ENCODE measurements at places on chromosomes 4 and X.

DNA sequence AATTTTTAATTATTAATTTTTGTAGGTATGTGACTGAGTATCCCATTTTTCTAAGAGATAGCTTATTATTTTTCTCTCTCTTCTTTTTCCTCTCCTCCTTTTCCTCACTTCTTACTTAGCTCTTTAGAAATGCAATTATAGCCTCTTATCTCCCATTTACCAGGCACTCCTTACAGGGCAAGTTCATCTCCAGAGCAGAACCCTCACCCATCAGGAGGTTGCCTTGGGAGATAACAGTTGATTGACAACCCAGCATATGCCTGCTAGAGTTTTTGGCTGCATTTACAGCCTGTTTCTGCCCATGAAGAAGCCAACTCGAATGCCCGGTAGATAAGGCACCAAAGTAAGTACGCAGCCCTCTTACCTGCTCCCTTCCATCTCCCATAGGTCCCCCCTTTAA, 572.9 kb upstream of the ZFP42 start:
- H3K4me1 ChIP-seq: no peaks in the 10 kb centered on the region
- no peak for DNase-seq
- H3K27ac ChIP-seq: no peak overlapping the region
- no peak overlapping the region for H3K4me3 ChIP-seq

DNA sequence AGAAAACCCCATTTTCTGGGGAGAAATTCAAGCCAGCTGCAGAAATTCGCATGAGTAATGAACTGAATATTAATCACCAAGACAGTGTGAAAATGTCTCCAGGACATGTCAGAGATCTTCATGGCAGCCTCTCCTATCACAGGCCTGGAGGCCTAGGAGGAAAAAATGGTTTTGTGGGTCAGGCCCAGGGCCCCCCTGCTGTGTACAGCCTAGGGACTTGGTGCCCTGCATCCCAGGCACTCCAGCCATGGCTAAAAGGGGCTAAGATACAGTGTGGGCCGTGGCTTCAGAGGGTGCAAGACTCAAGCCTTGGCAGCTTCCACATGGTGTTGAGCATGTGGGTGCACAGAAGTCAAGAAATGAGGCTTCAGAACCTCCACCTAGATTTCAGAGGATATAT, 185.9 kb upstream of the GATB start:
- peaks cover 39% of the 10 kb centered on the region for H3K36me3 ChIP-seq
- H3K4me1 ChIP-seq: no peaks in the 10 kb centered on the region
- no peak overlapping the region for H3K27ac ChIP-seq
- no peak for DNase-seq
- H3K27me3 ChIP-seq: peaks cover 3% of the 10 kb centered on the region

DNA sequence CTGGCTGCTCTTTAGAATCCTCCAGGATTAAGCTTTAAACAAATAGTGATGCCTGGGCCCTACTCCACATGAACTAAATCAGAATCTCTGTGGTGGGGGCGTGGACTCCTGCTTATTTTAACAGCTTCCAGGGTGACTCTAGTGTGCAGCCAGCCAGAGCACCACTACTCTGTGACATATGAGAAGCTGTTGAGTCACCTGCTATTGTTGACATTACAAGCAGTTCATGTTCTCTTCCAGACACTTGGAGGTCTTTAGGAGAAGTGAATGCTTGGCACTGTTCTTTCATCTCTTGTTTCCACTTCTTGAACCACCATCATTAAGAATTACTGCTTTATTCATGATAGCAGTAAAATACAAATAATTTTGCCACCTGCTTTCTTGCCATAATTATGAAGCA, 426 bp upstream of the C4orf51 start:
- peaks cover 20% of the 10 kb centered on the region for H3K36me3 ChIP-seq
- peaks cover 14% of the 10 kb centered on the region for H3K4me1 ChIP-seq
- no peak overlapping the region for H3K4me3 ChIP-seq
- no peak for DNase-seq

- H3K27me3 ChIP-seq: no peaks in the 10 kb centered on the region
- DNase-seq: no peak
- no peaks in the 10 kb centered on the region for H3K36me3 ChIP-seq
These were observed 558.8 kb downstream of the MID1IP1 start for GRCh38 chrX:39360101-39360500.

GRCh38 chrX:103376118-103376978, at the start of gene BEX3:
TSS of gene BEX3 (plus strand) at chrX:103376538. CDS start at chrX:103377522, 984 bp downstream.
- H3K27ac ChIP-seq: peak within 1 kb of the TSS; percentile 97
- DNase-seq: peak; percentile 68
- H3K27me3 ChIP-seq: no peaks in the 10 kb centered on the region
- H3K36me3 ChIP-seq: peaks cover 21% of the 10 kb centered on the region
- H3K4me1 ChIP-seq: peaks cover 12% of the 10 kb centered on the region

DNA sequence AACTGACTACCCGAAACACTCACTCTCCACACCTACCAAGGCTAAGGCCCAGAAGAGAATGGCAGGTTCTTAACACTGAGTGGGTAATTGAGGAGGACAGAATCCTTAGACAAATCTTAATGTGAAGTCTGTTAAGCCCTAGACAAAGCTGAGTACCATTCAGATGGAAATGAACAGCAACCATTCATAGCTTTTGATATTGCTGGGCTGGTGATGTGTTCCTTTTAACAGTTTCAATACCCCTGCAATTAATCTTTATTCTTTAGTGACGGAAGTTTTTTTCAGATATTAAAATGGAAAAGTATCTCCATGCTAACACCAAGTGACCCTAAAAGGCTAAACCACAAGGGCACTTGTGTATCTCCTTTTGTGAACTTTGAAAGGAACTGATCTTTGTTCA, 334.9 kb downstream of the OPHN1 start:
- H3K4me3 ChIP-seq: no peak overlapping the region
- no peaks in the 10 kb centered on the region for H3K27me3 ChIP-seq
- peaks cover 26% of the 10 kb centered on the region for H3K4me1 ChIP-seq
- no peak for DNase-seq
- peaks cover 2% of the 10 kb centered on the region for H3K36me3 ChIP-seq

- H3K36me3 ChIP-seq: no peaks in the 10 kb centered on the region
- H3K4me3 ChIP-seq: no peak overlapping the region
- DNase-seq: no peak
- no peak overlapping the region for H3K27ac ChIP-seq
- no peaks in the 10 kb centered on the region for H3K27me3 ChIP-seq
These were observed 85.3 kb downstream of the LNX1 start for GRCh38 chr4:53505947-53506346.

DNA sequence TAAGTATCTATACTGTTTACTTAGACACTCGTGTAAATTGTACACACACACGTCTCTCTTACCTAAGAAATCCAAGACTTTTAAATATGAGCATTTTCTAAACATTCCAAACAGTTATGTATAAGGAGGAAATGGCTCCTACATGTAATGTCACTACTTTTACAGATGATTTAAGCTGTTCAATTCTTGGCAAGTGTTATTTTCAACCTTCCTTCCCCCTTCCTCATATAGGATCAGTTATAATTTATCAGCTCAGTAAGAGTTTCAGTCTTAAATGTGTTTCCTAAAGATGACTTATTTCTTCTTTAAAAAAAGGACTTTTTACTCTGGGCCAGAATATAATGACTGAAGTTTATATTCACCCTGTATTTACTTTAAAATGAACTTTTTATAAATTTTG, 601.1 kb downstream of the ANKRD50 start:
- DNase-seq: no peak
- no peak overlapping the region for H3K27ac ChIP-seq
- H3K4me1 ChIP-seq: no peaks in the 10 kb centered on the region

DNA sequence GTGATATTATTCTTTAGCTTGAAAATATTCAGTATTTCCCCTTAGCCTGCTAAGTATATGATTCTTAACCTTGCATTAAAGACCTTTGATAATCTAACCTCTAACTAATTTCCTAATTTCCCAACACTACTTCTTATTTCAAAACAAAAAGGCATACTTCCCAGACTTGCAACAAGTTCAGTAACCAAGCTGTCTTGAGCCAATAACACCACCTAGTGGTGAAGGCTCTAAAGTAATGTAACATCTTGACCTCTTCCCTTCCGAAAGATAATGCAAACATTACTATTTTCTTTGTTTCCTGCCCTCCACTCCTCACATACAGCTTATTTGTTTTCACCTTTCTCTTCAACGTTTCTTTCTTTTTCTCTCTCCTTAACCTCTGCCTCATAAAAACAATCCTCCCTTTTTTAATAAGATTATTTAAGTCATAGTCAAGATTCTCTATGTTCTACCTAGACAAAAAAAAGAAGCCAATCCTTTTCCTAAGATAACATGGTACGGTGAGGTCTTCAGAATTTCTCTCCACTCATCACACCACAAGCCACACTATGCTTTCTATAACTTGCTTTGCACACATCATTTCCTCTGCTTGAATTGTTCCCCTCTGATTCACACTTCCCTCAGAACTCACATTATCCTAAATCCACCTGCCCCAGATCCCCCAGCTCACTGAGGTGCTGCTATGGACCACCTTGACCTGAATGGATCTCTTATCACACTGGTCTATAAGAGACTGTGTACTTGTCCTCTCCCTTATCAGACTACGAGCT, 3.5 kb downstream of the FAT1 start:
- no peak for DNase-seq
- peaks cover 6% of the 10 kb centered on the region for H3K36me3 ChIP-seq
- peaks cover 4% of the 10 kb centered on the region for H3K27me3 ChIP-seq
- no peak overlapping the region for H3K4me3 ChIP-seq
- no peak overlapping the region for H3K27ac ChIP-seq

DNA sequence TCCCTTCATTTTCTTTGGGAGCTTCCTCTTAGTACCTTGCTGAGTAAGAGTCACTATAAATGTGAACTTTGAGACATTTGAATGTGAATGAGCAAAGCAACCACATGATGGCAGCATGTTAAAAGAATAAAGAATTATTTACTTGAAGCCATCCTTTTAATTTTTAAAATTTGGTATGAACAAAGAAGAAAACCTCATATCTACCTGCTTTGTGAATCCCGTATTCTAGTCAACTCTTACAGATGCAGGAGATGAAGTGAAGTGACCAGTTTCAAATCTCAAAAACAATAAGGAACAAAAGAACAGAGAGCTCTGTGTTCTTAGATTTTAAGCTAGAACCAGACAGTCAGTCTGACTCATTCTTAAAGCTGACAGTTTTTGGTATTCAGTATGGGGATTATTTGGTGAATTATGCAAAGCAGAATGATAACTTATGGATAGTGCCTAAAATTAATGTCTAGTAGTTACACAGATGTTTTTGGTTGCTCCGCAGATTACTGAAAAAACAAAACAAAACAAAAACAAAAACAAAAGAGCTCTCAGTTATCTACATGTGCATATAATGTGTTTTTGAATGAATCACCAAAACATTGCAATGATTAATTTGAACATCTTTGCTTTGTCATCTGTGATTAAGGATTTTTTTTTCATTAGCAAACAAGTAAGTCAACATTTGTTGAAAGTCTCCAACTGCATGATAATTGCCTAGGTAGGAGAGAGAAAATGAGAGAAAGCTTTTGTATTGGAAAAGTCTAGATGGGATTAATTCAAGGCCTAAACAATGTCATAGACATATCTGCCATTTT, 48.2 kb upstream of the H2AZ1 start:
- H3K4me1 ChIP-seq: peaks cover 12% of the 10 kb centered on the region
- H3K4me3 ChIP-seq: no peak overlapping the region
- no peak overlapping the region for H3K27ac ChIP-seq
- H3K36me3 ChIP-seq: no peaks in the 10 kb centered on the region

GRCh38 chr4:36771411-36772153, 473.0 kb upstream of the NWD2 start:
- H3K27ac ChIP-seq: no peak overlapping the region
- DNase-seq: no peak
- peaks cover 8% of the 10 kb centered on the region for H3K4me1 ChIP-seq
- no peak overlapping the region for H3K4me3 ChIP-seq
- H3K27me3 ChIP-seq: peaks cover 3% of the 10 kb centered on the region
- no peaks in the 10 kb centered on the region for H3K36me3 ChIP-seq

GRCh38 chrX:3501833-3502535, 155.5 kb upstream of the MXRA5 start:
- H3K4me1 ChIP-seq: no peaks in the 10 kb centered on the region
- no peak for DNase-seq
- no peak overlapping the region for H3K27ac ChIP-seq
- H3K4me3 ChIP-seq: no peak overlapping the region
- H3K36me3 ChIP-seq: no peaks in the 10 kb centered on the region

- H3K4me1 ChIP-seq: peaks cover 3% of the 10 kb centered on the region
- no peak for DNase-seq
- no peak overlapping the region for H3K27ac ChIP-seq
- peaks cover 12% of the 10 kb centered on the region for H3K36me3 ChIP-seq
- H3K4me3 ChIP-seq: no peak overlapping the region
- H3K27me3 ChIP-seq: no peaks in the 10 kb centered on the region
These were observed 50.4 kb upstream of the TRAM1L1 start for GRCh38 chr4:117135634-117136354.

- H3K27ac ChIP-seq: no peak overlapping the region
- peaks cover 3% of the 10 kb centered on the region for H3K36me3 ChIP-seq
- no peak for DNase-seq
- H3K27me3 ChIP-seq: no peaks in the 10 kb centered on the region
These were observed 402.7 kb upstream of the INTU start for GRCh38 chr4:127229855-127230608.

DNA sequence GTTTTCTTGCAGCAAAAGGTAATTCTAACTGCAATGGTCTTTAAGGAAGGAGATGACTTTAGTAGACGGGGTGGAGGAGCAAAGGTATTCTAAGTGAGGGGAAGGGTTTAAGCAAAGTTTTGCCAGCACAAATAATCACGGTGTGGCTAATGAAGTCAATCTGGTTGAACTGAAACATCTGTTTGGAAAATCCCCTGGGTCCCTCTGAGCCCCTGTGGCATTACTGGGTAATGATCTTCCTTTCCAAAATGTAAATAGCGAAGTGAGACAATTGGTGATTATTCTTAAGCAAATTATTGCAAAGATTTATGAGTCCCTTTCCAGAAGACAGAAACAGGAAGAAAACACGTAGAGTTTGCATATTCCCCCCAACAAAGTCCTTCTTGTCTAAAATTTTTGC, 47.2 kb downstream of the FGFBP1 start:
- H3K36me3 ChIP-seq: no peaks in the 10 kb centered on the region
- H3K4me3 ChIP-seq: no peak overlapping the region
- H3K27me3 ChIP-seq: no peaks in the 10 kb centered on the region
- H3K4me1 ChIP-seq: peaks cover 15% of the 10 kb centered on the region
- DNase-seq: no peak

- no peaks in the 10 kb centered on the region for H3K36me3 ChIP-seq
- peaks cover 4% of the 10 kb centered on the region for H3K27me3 ChIP-seq
- H3K4me1 ChIP-seq: peaks cover 63% of the 10 kb centered on the region
- no peak for DNase-seq
- no peak overlapping the region for H3K4me3 ChIP-seq
- H3K27ac ChIP-seq: no peak overlapping the region
These were observed 39.7 kb downstream of the SMIM20 start for GRCh38 chr4:25953740-25954139.

Data from WTC11 (cell line).